ENCODE measurements at places on chromosomes 13 and 19. TPM values are rescaled to one million over a fixed set of nuclear protein-coding genes. Genes with fewer than 3 reads are reported as not detected.

Gene FFAR3
- total RNA-seq = not detected

Gene RTBDN
- total RNA-seq = not detected

Gene CRTC1
- total RNA-seq = 10.0 TPM

Gene ZNF823
- 5.2 TPM for total RNA-seq

Gene PGLYRP1
- not detected for total RNA-seq

Gene C19orf38
- not detected for total RNA-seq

Gene MED29
- 60.8 TPM for total RNA-seq

DNA sequence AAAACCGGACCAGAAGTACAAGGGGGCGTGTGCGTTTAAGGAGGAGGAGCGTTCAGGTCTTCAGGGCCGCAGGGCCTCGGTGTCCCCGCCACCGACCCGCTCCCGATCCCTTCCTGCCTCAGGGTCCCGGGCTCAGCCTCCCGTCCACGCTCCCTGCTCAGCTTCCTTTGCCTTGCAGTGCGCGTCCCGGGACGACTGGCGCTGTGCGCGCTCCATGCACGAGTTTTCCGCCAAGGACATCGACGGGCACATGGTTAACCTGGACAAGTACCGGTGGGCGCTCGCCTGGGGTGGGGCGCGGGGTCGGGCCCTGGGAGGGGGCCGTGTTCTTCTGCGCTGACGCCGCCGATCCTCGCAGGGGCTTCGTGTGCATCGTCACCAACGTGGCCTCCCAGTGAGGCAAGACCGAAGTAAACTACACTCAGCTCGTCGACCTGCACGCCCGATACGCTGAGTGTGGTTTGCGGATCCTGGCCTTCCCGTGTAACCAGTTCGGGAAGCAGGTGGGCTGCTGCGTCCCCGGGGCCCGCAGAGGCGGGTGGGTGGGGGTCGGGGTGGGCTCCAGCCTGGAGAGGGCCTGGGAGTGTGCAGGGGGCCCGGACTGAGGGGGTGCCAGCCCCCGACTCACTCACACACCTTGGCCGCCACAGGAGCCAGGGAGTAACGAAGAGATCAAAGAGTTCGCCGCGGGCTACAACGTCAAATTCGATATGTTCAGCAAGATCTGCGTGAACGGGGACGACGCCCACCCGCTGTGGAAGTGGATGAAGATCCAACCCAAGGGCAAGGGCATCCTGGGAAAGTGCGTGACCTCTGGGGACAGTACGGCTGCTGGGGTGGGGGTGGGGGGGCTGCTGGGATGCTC lies 1.4 kb downstream of the GPX4 start:
- DNase-seq = no peak

- no peak for DNase-seq
Measured at GRCh38 chr13:25874907-25875306, 176.9 kb downstream of the SHISA2 start.

DNA sequence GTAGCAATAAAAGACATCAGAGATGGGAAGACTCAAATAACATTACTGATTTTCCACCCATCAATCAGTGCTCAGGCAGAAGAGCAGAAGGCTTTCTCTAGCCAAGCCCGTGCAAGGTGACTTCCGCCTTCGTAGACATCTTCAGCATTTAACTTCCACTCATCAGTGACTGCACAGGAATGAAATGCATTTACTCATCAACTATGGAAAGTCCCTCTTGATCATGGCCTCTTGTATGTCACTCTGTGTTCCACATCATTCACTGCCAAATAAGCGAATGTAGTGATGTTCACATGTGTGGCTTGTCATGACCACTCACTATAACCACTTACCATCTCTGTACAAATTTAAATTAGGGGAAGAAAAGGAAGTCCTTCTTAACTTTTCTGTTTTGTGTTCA lies 49.4 kb downstream of the SACS start:
- no peak for DNase-seq

- no peak for DNase-seq
Measured at GRCh38 chr19:30158067-30158892, 213.9 kb upstream of the ZNF536 start.

- no peak for DNase-seq
Measured at GRCh38 chr19:18878858-18879578, 16.9 kb downstream of the CERS1 start.

GRCh38 chr19:52646571-52647217 lies 8.5 kb upstream of the ZNF83 start:
- no peak for DNase-seq

GRCh38 chr19:30880151-30880550 lies 469.1 kb downstream of the TSHZ3 start:
- no peak for DNase-seq

DNA sequence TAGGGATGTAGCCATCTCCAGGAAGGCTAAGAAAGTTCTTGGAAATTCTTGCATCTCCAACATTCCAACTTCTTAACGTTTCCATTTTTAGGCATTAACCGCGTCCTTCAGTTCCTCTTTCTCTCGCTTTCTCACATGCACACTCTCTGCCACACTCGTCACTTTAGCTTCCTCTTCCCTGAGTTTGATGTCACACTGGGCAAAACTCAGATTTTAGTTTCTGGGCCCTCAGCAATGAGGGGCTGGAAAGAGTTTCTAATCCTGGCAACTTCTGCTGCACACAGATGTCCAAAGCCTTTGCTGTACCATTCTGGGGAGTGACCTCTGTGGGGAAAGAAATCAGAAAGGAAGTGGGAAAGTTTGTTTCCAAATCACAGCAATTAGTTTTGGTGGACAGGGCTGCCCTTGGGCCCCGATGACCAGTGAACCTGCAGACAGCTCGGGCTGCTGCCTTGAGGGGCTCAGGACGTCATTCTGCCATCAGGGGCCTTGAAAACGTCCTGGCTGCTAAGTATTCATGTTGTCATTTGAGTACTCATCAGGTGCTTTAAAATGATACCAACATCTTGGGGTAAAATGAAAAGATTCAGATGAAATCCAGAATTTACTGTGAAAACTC lies 89.3 kb downstream of the KL start:
- no peak for DNase-seq

DNA sequence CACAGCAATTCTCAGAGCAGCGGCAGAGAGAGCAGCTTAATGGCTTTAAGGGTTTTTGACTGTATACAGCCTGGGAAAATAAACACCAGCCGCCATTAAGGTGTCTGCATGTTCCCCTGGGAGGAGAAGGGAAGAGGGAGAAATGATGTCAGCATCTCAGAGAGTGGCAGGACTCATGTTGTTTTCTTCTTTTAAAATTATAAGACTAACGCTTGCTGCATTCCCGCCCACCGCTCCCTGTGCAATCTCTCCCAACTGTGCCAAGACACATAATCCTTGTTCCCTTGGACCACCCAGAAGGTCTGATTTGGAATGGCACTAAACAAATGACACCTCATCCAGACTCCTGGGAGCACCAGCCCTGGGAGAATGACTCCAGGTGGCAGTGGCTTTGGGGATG lies 27.7 kb upstream of the FAM216B start:
- DNase-seq = no peak

DNA sequence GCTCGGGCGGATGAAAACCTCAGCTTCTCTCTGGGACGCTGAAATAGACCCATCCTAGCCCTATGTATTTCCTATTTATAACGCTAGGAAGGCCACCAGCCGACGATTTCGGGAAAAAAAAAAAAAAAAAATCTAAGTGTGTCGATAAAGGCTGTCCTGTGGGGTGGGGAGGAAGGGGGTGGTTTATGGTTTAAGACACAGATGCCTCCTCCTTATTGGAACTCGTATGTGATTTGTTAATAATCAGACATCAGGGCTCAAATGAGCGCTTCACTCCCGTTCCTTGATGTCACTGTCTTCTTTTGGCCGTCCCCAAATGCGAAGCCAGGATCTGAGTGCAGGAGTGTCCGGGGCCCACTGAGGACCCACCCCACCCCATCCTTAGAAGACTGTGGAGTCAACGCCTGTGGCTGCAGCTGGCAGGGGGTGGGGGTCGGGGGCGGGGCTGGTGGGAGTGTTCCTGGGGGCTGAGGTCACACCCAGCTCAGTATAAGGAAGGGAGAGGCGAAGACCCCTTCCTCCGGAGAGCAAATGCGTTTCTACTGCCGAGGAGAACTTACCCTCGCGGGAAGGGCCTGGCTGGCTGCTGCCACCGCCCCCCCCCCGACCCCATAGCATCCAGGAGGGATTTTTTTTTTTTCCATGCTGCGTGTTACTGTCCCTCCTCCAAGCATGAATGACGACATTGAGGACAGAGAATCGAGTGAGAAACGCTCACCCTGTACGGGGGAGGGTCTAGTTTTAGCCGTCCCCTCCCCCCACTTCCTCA lies 971 bp downstream of the ATCAY start:
- no peak for DNase-seq

DNA sequence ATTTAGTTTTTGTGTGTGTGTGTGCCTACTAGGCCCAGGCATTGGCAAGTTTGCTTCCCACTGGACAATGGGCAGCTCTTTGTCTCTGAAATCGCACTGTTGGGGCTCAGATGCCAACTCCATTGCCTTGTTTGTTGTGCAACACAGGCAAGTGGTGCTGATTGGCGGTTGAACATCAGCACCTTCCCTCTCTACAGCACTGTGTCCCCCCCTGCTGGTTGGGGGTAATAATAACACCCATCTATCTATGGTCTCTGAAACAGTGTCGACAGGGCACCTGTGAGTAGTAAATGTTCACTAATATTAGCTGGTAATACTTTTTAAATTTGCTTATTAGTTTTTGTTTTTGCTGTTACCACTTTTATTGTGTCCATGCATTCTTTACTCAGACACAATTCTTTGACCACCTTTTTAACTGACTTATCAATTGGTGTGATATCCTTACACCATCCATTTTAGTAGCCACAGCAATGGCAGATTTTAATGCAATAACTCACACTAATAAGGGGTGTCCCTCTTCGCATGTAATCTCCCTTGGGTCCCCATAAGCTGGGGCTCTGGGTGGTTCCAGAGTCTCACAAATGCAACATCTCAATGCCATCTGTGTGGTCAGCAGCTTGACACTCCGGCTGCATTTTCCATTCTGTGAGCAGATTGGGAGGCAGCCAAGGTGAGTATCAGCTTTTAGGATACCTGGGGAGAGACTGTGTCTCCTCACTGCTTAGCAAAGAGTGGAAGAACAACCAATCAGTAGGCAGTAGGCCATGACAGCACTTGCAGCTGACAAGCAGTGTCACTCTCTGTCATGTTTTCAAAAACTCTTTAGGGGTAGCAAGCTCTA lies 47.7 kb upstream of the UQCRFS1 start:
- no peak for DNase-seq

DNA sequence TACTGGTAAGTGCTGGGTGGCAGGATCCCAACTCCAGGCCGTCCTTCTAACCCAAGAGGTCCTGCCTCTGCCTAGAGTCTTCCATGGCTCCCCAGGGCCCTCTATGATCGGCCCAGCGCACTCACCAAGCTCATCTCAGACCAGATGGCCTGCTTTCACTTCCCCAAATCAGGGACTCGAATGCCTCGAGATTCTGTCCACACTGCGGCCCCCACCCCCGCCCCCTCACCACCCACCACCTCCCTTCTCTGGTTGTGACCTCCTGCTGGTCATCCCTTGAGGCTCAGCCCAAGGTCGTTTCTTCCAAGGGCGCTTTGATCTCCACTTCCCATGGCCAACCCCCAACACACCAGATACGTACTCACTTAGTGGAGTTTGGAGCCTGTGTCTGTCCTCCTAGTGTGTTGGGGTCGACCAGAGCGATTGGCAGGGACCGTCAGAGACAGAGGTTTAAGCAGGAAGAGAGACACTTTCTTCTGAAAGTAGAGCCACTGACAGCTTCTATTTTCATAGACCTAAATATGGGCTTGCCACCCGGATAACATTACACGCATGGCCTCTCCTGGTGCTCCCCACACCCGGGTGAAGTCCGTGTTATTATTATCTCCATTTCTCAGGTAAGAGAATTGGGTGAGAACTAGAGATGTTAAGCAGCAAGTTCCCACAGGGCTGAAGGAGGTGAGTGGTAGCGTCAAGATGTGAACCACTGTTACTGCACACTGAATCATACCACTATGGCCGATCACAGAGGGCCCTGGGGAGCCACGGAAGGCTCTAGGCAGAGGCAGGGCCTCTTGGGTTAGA lies at the start of gene FCER2:
Gene FCER2 (minus strand): TSS at position 478 of the 804 bp plus-strand sequence. CDS start 2,371 bp downstream, outside the sequence.
- DNase-seq = no peak
